ENCODE measurements at places on chromosomes 5 and 9.

DNA sequence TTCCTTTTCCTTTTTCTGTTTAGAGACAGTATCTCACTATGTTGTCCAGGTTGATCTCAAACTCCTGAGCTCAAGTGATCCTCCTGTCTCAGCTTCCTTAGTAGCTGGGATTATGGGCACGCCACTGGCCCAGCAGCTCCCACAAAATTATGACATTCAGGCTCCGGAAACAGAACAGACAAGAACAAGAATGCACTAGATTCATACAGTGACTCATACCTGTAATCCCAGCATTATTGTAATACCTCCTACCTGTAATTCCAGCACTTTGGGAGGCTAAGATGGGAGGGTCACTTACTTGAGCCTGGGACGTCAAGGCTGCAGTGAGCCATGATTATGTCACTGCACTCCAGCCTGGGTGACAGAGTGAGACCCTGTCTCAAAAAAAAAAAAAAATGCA, 26.7 kb upstream of the B4GALT1 start:
- no peak for DNase-seq

GRCh38 chr5:4313138-4313537, 717.5 kb downstream of the IRX1 start:
- DNase-seq, result no peak

- peak; percentile 11 for DNase-seq
Measured at GRCh38 chr5:11903614-11904264, 507 bp downstream of the CTNND2 start.

DNA sequence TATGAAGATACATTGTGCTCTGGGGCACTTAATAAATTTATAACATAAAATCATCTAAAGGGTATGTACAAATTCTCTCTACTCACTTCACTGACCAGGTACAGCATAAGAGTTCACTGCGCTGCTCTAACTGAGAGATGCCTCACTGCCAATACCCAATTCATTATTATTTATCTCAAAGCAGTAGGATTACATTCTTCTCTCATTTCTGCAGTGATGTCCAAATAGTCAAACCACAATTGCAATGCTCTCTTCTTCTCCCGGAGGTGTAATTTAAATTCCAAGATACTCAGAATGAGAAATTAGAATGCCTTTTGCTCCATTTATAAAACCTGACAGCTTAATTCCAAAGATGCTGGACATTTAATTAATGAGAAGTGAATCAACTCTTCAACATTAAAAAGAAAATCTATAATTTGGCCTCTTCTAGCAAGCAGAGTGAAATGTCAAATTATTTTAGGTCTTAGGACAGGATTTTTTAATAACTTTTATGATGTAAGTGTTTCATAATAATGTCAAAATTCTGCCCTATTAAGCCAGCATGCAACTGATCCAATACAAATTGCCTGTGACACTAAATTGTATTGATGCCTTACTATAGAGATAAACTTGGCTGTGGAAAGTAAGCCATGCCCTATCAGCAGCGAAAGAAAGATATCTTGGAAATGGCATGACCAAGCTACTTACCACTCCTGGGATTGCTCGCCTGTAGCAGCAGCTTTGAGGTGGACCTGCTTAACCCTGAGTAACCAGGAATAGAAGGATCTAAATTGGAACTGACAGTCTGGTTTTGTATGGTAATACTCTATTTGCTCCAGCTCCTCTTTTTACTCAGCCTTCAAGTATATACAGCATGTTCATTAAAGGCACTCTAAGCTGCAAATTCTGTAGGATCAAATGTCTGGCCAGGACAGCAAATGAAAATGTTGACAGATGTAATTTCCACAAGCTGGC, 374.2 kb upstream of the TYRP1 start:
- DNase-seq, result no peak

GRCh38 chr9:13993632-13994185, 320.2 kb downstream of the NFIB start:
- DNase-seq, result no peak

DNA sequence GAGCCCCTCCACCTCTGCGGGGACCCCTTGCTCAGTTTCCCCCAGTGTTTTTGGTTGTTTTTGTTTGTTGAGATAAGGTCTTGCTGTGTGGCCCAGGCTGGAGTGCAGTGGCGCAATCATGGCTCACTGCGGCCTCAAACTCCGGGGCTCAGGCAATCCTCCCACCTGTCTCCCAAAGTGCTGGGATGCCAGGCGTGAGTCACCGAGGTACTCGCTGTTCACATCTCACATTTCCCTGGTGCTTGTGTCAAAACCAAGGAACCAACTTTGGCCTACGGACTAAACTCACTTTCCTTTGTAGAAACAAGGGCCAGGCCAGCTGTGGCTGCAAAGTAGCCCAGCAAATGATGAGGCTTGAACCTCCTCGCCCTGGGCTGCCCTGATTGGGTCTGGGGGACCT, 9.7 kb upstream of the AJM1 start:
- DNase-seq, result no peak

GRCh38 chr9:36716496-36716895, 143.8 kb downstream of the MELK start:
- no peak for DNase-seq

DNA sequence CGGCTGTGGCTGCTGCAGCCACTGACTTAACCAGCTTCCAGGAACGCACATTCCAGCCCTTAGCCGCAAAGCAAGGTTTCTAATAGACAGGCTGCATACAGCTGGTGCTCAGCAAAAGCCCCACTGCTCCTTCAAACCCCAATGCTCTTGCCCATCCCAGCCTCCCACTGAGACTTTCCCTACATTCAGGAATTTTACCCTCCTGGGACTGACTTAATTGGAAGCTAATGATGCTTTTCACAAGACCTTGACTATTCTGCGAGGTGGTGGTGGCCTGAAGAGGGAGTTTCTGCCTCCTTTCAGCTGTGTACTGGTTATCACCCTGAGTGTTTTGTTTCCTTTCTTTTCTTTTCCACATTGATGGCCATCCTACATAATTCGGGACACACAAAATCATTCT, 164.9 kb upstream of the IRX1 start:
- DNase-seq, result no peak
